SK-MEL-5 (cell line): ENCODE measurements at places on chromosomes 12 and 14. TPM values are rescaled to one million over a fixed set of nuclear protein-coding genes. Genes with fewer than 3 reads are reported as not detected.

Gene USP44
- total RNA-seq, result 0.21 and 0.45 TPM in 2 replicates

Gene COCH
- total RNA-seq, result 0.72 and 0.92 TPM in 2 replicates

Gene OR6C2
- not detected in 2 replicates for total RNA-seq

Gene KRT8
- 0.96 TPM in 1 of 2 replicates, not detected in the other for total RNA-seq

Gene DACT1
- total RNA-seq, result 8.8 and 9.7 TPM in 2 replicates

Gene KRT72
- not detected in 2 replicates for total RNA-seq

Gene PAX9
- total RNA-seq, result 1.9 and 2.1 TPM in 2 replicates

Gene AICDA
- 0.24 and 1.1 TPM in 2 replicates for total RNA-seq

Gene DIO2
- total RNA-seq, result 0.08 and 0.93 TPM in 2 replicates

Gene LYZ
- total RNA-seq, result 0.37 and 0.88 TPM in 2 replicates

Gene SMCO2
- total RNA-seq, result not detected in 2 replicates

Gene DBX2
- total RNA-seq, result not detected in 2 replicates

GRCh38 chr12:30763053-30763452 is 8.3 kb upstream of the CAPRIN2 start:
- no peak for DNase-seq

- DNase-seq, result no peak
Observed at GRCh38 chr12:111166779-111167540, 201.9 kb downstream of the PHETA1 start.

GRCh38 chr12:59486827-59487226 is 109.0 kb upstream of the SLC16A7 start:
- no peak for DNase-seq

- no peak for DNase-seq
Observed at GRCh38 chr12:124433147-124433874, 134.1 kb downstream of the NCOR2 start.

DNA sequence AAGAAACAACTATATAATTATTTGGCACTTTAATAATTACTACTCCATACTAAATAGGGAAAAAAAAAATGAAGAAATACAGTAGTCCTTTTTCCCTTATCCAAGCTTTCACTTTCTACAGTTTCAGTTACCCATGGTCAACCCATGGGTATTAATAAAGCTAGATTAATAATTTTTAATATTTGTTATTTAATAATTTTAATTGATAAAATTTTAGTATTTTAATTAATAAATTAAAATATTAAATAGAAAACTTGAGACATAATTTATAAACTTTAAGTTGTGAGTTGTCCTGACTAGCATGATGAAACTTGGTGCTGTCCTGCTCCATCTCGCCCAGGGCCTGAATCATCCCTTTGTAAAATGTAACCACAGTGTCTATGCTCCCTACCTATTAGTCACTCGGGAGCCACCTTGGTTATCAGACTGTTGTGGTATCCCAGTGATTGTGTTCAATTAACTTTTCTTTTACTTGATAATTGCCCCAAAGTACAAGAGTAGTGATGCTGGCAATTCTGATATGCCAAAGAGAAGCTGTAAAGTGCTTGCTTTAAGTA is 71.8 kb downstream of the PAWR start:
- DNase-seq, result no peak

- no peak for DNase-seq
Observed at GRCh38 chr12:51522696-51523095, 68.3 kb upstream of the SCN8A start.

GRCh38 chr14:68973639-68974038 is 5.5 kb downstream of the ACTN1 start:
- no peak for DNase-seq

DNA sequence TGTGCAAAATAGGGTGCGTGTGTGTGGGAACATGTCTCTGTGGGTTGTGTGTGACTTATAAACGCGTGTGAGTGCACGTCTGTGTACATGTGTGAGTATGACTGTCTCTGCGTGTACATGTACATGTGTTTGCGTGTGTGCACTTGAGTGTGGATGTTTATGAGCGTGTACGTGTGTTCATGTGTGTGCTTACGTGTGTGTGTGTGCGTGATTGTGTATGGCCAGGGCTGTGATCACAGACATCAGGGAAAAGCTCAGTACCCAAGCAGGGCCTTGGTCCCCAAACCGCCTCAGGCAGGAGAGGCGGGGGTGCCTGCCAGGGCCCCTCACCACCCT is 326.3 kb upstream of the DIO3 start:
- no peak for DNase-seq

GRCh38 chr12:1926251-1926657 is 7.8 kb upstream of the CACNA2D4 start:
- DNase-seq, result no peak

DNA sequence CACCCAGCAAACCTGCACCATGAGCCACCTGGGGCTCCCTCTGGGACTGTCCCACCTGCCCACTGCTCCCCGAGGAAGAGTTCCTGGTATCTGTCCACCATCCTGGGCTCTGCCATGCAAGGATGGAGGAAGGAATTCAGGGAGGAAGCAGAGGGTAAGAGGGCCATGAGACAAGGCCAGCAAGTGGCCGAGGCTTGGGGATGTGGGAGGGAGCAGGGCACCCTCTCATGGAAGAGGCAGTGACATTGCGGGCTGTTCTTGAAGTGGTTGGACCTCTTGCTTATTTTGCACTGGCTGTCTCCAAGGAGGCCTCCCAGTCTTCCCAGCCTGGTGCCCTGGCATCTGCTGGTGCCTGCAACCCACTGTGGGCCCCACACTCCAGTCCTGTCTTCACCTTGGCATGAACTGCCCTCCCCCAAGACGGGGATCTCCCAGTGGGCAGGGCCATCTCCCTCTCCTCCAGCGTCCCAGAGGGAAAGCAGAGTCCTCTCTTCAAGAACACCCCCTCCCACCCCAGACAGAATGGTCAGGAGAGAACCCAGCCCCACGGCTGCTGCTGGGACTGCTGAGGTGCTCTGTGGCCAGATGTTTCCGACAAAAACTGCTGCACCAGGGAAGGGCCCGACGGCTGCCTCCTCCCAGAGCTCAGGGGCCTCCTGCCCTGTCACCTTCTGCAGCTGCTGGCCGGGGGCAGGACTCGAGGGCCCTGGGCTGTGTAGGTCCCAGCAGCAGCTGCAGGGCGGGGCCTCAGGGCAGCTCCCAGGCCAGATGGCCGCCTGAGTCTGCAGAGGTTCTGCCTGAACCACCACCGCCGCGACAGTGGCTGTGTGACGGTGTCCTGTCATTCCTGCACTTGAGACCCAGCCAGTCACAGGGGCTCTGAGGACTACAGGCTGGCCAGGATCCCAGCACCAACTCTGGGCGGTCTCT is 1.8 kb upstream of the AKT1 start:
- DNase-seq, result no peak

- DNase-seq, result peak; percentile 75
Observed at GRCh38 chr12:124774462-124775167, 89.0 kb downstream of the SCARB1 start.

DNA sequence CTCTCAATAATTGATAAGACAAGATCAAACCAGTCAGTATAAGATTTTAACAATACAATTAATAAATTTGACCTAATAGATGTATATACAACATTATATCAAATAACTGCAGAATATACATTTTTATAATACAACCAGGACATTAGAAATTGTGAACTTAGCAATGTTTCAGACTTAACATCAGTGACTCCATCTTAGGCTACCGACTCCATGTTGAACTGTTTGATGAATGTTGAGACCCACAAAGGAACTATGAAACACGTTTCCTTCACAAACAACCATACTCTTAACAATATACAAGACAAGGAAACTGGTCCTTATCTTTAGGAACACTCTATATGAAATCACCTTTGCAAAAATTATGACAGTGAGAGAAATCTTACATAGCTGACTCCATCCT is 13.9 kb upstream of the LALBA start:
- no peak for DNase-seq

- no peak for DNase-seq
Observed at GRCh38 chr12:97300891-97301290, 161.7 kb upstream of the RMST start.

- DNase-seq, result peak; percentile 81
Observed at GRCh38 chr12:26845057-26845666, 12.2 kb upstream of the ITPR2 start.

DNA sequence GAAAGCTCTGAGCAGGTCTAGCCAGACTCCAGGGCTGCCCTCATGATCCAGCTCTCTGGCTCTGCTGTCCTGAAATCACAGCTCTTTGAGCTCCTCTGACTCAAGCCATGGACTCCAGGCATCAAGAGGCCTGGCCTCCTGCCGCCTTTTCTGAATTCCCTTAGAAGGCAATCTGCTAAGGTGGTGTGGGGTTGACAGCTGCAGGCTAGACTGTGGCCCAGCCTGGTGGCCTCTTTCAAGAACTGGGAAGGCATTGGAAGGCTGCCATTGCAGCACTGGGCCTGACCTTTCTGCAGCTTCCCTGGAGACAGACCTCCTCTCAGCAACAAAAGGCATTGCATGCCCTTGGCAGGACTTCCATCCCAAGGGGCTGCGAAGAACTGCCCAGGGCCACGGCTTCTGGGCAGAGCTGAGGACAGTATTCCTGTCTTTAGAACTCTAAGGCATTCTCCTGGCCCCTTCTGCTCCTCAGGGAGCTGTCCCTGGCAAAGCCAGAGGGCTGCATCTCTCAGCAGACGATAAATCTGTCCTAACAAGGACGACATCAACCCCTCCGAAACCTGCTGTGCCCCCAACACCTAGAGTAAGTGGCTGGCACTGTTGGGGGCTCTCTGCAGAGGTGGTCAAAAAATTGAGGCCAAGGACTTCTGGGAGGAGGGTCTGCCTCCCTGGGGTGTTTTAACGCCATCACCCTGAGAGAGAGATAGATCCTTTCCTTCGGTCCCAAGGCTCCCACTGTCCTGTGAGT is 115.6 kb downstream of the RBM19 start:
- DNase-seq, result no peak

- peak; percentile 3 for DNase-seq
Observed at GRCh38 chr12:53950437-53950773, 4.3 kb upstream of the HOXC12 start.

- no peak for DNase-seq
Observed at GRCh38 chr12:11798856-11799501, 149.5 kb downstream of the ETV6 start.

- DNase-seq, result no peak
Observed at GRCh38 chr12:89372584-89373370, 20.5 kb upstream of the DUSP6 start.

DNA sequence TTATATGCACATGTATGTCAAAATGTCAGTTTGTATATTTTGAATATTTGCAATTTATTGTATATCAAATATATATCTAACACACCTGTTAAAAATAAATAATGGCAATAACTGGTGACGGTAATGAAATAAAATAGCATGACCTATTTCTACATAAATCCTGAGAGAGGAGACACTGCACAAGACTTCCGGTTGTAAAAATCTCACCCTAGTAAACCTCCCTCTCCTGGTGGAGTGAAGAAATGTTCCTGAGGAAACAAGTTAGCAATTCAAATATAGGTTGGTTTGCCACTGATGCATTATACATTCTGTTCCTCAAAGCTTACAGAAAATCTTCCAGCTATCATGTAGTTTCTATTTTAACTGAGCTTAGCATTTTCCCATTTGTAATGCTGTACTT is 166.1 kb upstream of the SYT10 start:
- DNase-seq, result peak; percentile 46

DNA sequence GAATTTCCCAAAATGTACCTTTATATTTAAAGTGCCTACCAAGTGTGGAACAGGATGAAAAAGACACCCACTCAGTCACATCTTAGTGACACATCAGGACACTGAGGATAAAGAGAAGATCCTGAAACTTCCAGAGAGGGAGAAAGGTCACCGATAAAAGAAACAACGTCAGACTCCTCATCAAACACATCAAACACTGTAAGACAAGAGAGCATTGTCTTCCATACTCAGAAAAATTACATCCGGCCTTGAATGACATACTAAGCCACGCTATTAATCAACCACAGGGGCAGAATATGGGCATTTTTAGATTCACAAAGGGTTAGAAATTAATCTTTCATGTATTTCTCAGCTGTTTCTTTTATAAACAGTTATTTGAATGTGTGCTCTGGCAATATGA is 490.3 kb downstream of the APAF1 start:
- DNase-seq, result peak; percentile 81

DNA sequence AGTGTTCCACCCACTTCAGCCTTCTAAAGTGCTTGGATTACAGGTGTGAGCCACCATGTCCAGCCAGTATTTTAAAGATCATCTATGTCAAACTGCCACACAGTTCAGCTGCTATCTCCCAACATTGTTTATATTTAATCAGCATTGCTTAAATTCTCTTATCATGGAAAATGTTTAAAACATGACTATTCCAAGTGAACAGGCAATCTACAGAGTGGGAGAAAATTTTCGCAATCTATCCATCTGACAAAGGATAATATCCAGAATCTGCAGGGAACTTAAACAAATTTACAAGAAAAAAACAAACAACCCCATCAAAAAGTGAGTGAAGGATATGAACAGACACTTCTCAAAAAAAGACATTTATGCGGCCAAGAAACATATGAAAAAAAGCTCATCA is 69.4 kb upstream of the NAV3 start:
- no peak for DNase-seq

- DNase-seq, result no peak
Observed at GRCh38 chr12:42969355-42969754, 379.8 kb upstream of the PRICKLE1 start.

DNA sequence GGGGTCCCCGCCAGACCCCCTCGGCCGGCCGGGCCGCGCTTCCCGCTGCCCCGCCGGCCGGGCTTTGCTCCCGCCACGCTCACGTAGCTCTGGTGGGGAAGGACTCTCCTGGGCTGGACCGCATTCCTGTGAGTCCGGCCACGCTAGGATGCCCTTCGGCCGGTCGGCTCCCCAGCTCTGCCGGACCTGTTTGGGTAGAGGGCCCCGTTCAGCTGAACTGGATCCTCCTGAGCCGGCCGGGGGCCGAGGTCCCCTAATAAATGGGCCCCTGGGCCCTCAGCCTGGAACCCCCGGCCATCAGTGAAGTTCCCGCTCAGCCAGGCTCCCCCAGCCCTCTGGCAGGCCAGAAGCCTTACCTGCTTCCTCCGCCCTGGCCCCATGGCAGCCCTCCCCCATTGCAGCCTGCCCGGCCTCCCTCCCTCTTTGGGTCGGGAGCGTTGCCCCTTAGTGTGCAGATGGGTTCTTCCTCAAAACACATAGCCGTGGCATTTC is 593 bp downstream of the UNC119B start:
- no peak for DNase-seq

- DNase-seq, result no peak
Observed at GRCh38 chr12:123952037-123952436, 20.6 kb downstream of the CCDC92 start.
